ENCODE measurements at places on chromosomes 11 and 22.

- DNase-seq, result no peak
These were observed 4.5 kb upstream of the TPBGL start for GRCh38 chr11:75236062-75236461.

GRCh38 chr22:50711446-50712340 lies 26.3 kb upstream of the ACR start:
- no peak for DNase-seq

GRCh38 chr22:16824716-16825687 lies at the start of gene XKR3:
Gene XKR3, minus strand, starts transcription at chr22:16825411. Its CDS starts 17,338 bp downstream, at chr22:16808073.
- DNase-seq, result peak; percentile 57

DNA sequence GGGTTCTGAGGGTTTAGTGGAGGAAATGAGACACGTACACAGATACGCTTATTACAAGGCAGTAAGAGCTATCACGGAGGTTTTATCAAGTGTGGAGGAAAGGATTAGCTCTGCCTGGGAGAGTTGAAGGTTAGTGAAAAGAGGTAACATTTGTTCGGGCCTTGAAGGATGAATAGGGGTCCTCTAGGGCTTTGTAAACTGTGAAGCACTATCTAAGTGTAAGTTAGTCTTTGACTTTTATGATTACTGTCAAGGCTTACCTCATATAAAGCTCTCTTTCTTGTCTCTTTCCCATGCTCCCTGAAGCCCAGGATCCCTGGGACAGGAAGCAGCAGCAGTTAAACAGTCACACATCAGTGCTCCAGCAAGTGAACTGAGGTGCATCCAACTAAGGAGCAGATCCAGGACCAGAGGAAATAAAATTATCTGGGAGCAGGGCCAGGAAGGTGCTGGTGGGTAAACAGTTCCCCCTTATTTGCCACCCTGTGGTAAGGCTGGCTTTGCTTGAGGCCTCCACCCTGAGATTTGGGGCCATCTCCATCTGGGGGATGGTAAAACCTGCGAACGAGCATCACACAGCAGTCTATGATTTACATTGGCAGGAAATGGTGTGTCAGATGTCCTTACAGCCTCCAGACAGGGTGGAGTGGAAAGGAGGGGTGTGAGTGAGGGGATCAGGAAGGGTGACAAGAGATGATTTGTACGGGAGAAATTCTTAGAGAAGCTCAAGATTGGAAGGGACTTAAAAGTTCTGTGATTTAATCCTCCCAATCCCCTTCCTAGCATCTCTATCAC lies 27.2 kb downstream of the GVQW3 start:
- peak; percentile 82 for DNase-seq

GRCh38 chr11:74322667-74323066 lies 11.2 kb upstream of the P4HA3 start:
- DNase-seq, result peak; percentile 24

DNA sequence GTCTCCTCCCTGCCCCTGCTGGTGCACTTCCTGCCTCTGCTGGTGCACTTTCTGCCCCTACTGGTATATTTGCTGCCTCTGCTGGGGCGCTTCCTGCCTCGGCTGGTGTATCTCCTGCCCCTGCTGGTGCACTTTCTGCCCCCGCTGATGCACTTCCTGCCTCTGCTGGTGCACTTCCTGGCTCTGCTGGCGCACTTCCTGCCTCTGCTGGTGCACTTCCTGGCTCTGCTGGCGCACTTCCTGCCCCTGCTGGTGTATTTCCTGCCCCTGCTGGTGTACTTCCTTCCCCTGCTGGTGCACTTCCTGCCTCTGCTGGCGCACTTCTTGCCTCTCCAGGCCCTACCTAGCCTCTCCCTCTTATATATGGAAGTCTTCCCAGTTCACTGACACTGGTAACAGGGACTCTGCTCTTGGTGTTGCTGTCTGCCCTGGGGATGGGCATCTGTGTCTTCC lies 10.1 kb downstream of the MTFP1 start:
- DNase-seq, result no peak

DNA sequence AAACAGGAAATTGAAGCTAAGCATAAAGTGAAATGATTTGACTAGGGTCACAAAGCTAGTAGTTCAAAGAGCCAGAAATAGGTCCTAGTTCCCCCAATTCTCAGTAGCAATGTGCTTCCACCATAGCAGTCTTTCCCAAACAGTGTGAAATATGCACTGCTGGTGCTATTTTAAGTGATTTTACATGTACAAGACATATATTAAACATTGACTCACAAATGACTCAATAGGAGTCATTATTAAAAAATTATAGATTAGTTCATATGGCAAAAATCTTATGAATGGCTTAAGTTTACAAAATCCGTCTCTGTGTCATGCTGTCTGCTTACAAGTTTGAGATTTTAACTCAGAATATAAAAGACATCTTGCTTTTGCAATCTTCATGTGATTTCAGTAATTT lies 21.4 kb downstream of the KIF18A start:
- peak; percentile 23 for DNase-seq

DNA sequence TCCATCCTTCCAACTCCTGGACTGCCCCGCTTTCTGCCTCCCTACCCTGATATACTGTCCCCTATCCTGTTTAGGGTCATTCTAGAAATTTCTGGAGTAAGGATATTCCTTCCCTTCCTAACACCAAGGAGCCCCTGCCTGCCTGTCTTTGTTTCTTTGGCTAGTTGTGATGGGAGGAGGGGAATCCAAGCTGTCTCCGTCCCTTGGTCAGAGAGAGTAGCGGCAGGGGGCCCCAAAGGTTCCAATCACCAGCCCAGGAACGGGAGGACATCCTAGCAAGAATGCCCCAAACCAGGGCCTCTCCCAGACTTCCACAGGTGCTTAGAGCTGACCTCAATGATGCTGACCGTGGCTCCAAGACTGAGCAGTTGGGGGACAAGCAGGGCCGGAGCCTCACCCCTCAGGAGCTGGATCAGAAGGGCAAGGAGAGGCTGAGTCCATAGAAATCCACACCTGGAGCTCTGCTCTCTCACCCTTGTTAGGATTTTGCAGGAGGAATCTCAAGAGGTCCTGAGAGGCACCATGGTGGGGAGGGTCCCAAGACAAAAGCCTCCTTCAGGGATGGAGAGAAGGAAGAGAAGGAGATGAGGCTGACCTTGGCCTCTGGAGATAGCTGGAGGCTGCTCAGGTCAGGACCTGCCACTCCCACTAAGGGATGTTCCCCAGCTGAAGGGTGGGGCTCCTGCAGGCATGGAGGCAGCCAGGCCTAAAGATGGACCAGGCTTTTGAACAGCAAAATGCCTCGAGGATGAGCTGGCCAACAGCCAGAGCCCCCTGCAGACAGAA lies 13.6 kb downstream of the SLC22A12 start:
- DNase-seq, result no peak

DNA sequence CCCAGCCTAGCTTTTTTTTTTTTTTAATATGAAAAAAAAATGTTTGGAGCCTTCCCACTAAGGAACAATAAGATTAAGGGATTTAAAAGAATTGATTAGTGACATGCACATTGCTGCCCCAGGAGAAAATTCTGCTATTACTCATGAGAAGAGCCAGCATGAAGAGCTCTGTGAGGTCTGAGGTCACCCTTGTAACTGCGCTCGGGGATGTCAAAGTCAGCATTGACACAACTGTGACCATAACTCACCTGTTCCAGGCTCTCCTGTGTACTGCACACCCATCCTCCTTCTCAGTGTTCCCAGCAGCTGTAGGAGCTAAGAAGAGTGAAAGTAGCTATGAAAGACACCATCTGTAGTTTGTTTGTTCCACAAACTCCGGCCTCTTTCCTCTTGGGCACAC lies 109.8 kb upstream of the FGF3 start:
- no peak for DNase-seq

DNA sequence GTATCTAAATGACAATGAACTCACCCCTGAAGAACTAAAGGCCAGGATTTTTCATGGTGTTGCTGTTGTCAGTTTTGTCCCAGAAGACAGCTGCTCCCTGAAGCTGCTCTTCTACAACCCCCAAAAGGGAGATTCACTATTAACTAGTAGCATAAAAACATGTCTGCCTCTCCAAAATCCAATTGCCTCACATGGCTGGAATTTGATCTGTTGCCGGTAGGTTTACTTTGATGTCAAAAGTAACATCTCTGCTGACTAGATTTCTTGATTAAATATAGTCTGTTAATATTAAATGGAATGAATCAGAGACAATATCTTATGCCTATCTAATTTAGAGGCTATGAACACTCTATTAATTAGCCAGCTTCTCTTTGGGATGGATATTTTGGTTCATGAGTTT lies 425.4 kb downstream of the ETS1 start:
- no peak for DNase-seq

DNA sequence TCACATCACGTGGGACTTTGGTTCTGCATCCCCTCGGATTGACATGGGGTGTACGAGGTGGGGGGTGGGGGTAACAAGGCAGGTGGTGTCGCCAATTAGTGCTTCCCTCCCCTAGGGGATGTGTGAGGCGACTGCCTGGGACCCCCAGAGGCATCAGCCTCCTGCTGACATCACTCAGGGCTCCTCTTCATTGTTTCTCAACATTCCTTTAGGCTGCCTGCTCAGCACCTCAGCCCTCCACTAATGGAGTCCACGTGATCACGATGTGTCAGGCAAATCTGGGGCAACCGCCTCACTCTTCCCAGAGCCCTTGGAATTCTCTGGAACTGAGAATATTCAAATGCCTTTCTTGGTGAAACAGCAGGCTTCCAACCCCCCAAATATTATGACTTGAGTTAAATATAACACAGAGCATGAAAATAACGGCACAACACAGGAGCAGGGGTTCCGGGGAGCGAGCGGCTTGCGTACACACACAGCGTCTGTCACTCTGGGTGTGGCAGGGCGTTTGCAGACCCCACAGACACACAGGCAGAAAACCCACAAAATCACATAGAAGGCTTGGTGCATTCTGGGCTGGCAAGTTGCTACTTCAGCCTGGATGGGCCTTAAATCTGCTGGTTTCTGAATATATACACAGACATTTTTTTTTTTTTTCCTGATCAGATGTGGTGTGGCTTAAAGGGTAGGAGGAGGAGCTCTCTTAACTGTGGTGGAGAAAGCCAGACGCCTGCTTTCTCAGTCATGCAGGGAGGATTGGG lies 170.1 kb upstream of the CADM1 start:
- peak; percentile 22 for DNase-seq

DNA sequence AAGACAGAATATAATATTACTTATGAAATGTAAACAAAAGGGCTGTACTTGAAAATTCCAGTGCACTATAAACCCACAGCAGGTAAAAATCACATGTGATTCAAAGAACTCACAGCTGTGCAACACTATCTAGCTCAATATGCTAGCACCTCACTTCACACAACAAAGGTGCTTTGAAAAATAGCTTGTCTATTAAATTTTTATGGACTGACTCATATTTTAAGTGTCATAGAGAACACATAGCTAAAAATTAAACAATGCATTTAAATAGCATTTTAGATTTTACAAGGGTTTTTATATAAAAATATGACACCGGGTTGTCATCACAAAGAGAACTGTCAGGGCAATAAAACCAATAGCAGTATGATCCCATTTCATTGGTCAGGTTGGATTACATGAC lies 1390.5 kb upstream of the TENM4 start:
- peak; percentile 11 for DNase-seq

DNA sequence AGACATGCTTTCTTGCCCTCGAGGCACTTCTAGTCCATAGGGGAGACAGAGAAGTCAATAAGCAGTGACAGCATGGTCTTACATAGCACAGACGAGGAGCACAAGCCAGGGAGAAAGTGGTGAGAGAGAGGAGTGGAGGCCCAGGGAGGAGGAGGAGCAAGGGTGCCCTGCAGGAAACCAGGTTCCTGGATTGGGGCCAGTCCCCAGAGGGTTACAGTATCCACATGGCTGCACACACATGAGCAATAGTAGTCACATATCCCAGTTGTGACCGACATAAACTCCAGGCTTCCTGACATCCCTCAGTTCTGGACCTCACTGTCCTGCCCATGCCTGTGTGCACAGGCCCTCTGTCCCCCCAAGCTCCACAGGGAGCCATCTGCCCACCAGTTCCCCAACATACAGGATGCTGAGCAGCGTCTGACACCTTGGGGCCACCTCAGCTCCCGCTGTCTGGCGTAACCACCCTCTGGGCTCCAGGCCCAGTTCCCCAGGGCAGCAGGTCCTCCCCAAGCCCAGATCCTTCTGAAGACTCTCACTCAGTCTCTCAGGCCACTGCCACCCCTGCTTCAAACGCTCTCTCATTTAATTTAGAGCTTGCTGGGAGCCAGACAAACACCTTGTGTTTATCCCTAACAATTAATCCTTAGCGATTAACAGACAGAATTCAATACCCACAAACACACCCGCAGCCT lies 53.7 kb downstream of the DSCAML1 start:
- peak; percentile 79 for DNase-seq

- DNase-seq, result no peak
These were observed 10.5 kb upstream of the ZBTB16 start for GRCh38 chr11:114049050-114049449.

DNA sequence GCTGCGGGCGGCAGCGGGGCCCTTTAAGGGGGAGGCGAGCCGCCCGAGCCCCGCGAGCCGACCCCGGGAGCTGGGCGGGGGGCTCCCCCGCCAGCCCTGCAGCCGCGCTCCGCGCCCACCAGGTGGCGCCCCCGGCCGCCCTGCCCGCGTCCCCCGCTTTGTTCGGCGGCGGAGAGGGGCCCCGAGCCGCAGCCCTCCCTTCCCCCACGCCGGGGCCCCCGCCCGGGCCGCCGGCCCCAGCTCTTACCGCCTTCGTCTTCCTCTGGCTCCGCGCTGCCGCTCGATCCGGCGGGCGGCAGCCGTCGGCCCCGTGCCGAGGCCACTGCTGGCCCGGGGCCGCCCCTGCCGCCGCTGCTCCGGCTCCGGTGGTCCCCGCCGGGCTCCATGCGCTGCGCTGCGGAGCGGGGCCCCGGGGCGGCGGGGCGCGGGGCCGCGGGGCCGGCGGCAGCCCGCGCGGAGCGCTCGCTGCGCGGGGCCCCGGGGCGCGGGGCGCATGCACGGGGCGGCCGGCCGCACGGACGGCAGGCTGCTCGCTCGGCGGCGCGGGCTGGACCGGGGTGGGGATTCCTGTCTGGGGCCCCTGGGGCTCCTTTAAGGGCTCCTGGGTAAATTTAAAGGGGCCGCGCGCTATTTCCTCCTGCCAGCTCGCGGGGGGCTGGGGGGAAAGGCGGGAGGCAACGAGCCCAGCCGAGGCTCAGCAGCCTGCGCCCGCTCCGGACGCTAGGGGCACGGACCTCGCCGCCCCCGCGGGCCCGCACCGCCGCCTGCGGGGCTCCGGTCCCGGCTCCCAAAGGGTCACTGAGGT lies at the start of gene ZFTA:
Gene ZFTA, minus strand, starts transcription at position 539 of the 805 bp plus-strand sequence. Its CDS starts 153 bp downstream, at position 386.
- peak; percentile 66 for DNase-seq

- no peak for DNase-seq
These were observed 138.9 kb downstream of the MPPED1 start for GRCh38 chr22:43550672-43551071.

- DNase-seq, result no peak
These were observed 60.8 kb downstream of the C11orf58 start for GRCh38 chr11:16799221-16799620.

- DNase-seq, result no peak
These were observed 6.0 kb upstream of the AHNAK start for GRCh38 chr11:62552485-62553079.

- DNase-seq, result no peak
These were observed 4.2 kb upstream of the MTA2 start for GRCh38 chr11:62605902-62606301.

Measured in kidney tubule cell (primary cell).